ENCODE measurements at places on chromosomes 6 and 20.

DNA sequence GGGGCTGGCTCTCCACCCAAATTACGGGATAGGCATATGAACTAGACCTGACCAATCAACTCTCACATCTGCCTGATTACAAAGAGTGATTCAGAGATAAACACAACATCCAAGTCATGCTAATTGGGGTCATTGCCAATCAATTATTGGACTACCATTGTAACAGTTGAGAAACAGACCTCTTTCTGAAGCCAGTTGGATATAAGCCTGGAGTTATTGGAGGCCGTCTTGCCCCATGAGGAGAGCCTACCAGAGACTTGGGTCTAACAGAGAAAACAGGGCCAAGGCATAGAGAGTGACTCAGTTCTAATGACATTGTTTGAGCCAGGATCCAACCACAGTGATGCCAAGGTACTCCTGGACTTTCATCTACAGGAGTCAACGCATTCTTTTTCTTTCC, 39.4 kb upstream of the HIVEP2 start:
- DNase-seq: no peak

GRCh38 chr6:18025596-18025995, 38.2 kb upstream of the KIF13A start:
- DNase-seq: no peak

- DNase-seq: no peak
Measured at GRCh38 chr6:166679566-166679965, 52.5 kb upstream of the RPS6KA2 start.

DNA sequence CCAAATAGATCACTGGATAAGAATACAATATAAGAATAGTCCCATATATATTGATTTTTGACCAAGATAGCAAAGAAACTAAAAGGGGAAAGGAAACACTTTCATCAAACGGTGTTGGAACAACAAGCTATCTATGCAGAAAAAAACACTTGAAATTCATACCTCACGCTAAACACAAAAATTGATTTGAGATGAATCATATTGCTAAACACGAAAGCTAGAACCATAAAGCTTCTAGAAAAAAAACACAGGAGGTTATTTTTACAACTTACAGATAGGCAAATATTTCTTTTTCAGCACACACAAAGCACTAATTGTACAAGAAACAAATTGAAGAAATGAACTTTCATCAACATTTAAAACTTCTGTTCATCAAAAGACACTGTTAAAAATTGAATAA, 36.7 kb upstream of the TMEM14A start:
- no peak for DNase-seq

DNA sequence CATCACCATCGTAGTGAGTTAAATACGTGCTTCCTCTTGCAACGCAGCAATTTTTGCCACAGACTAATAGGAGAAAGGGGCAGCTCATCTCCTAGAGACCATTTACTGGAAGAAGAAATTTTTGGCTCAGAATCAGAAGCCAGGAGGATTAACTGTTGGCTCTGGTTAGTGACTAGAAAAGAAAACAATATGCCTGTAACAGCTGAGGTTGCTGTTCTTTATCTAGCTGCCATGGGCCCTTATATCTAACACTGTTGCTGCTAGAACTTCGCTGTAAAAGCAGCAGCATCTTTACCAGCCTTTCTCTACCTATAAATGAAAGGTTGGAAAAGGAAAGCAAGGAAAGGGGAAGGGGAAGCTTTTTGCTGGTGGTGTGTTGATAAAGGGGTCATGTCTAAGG, 65.9 kb downstream of the FAM135A start:
- DNase-seq: no peak

GRCh38 chr20:15842872-15843271, 730.4 kb downstream of the KIF16B start:
- DNase-seq: no peak

GRCh38 chr20:10513931-10514575, 78.9 kb downstream of the SLX4IP start:
- DNase-seq: no peak

- no peak for DNase-seq
Measured at GRCh38 chr6:18388942-18389341, 1.8 kb downstream of the RNF144B start.

- no peak for DNase-seq
Measured at GRCh38 chr6:140537834-140538705, 1163.6 kb upstream of the CITED2 start.

GRCh38 chr6:53309901-53310300, 38.8 kb downstream of the ELOVL5 start:
- DNase-seq: no peak

GRCh38 chr6:144149558-144149893, 791 bp upstream of the STX11 start:
- no peak for DNase-seq

- no peak for DNase-seq
Measured at GRCh38 chr6:14108571-14109410, 8.8 kb upstream of the CD83 start.

DNA sequence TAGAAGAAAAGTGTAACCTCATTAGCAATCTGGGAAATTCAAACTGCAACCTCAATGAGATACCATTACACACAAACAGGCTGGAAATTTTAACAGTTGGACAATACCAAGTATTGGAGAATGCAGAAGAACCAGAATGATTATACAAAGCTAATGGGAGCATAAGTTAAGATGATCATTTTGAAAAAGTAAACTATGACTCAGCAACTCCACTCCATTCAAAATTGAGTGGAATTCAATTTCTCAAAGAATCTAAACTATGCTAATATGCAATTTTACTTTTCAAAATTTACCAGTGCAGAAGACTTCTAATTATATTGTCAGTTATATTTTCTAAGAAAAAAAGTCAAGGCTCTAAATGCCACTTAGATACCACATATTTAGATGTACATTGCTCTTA, 17.2 kb downstream of the GPLD1 start:
- no peak for DNase-seq

- DNase-seq: no peak
Measured at GRCh38 chr6:31878726-31879125, at the start of gene SLC44A4. Gene SLC44A4, minus strand, starts transcription at chr6:31878997. Its CDS starts 17 bp downstream, at chr6:31878980.

- DNase-seq: no peak
Measured at GRCh38 chr20:32191422-32191821, 16.1 kb downstream of the PLAGL2 start.

- no peak for DNase-seq
Measured at GRCh38 chr6:67160820-67161219, 1453.8 kb upstream of the EYS start.

- DNase-seq: no peak
Measured at GRCh38 chr6:85574932-85575598, 18.6 kb downstream of the SNX14 start.

DNA sequence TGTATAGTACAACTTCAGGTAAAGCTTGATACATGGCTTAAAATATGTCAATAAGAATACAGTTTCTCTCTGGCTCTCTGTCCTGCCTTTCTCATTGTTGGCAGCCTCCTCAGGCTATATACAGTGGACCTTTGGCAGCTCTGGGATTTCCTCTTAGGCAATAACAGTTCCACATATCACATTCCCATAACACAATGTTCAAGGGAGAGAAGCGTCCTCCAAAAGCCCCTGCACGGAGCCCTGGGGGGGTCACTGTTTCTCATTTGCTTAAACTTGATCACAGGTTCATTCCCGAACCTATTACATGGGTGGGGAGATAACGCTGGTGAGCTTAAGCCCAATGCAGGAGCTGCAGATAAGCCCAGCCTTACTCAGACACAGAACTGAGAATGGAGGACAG, 4.4 kb upstream of the FLRT3 start:
- DNase-seq: no peak

DNA sequence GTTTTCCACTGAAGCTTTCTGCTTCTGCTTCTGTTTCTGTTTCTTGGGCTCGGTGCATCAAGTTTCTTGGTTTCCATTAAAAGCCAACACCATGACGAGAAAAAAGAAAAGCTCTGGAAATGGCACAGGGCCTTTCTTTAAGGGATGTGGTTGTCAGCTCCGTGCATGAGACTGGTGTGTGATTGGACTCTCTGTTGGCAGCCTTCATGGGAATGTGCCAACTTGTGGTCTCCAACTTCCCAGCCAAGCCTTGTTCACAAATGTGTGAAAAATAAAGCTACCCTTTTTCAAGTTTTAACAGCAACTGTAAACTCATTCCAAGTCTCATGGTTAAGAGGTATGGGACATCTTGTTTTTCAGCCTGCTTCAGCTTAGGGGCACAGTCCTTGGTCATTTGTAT, 68.7 kb upstream of the CST7 start:
- DNase-seq: no peak

GRCh38 chr6:21200134-21200870, 393.2 kb upstream of the SOX4 start:
- DNase-seq: no peak

- DNase-seq: no peak
Measured at GRCh38 chr6:149265945-149266344, 51.6 kb upstream of the TAB2 start.

DNA sequence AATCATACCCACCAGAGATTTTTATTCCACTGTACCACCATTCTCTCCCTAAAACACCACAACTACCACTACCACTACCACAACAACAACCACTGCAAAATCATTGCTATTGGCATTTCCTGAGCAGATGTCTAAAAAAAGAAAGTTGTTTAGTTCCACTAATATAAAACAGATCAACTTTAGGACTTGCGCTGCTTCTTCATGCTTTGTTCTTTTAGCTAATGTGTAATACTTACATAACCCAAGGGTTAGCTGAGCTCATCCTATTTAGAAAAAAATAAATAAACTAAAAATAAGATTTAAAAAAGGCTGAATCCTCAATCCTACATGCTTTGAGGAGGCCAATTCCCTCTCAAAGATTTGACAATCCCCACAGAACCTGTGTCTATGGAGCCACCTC, 11.4 kb downstream of the IYD start:
- no peak for DNase-seq

DNA sequence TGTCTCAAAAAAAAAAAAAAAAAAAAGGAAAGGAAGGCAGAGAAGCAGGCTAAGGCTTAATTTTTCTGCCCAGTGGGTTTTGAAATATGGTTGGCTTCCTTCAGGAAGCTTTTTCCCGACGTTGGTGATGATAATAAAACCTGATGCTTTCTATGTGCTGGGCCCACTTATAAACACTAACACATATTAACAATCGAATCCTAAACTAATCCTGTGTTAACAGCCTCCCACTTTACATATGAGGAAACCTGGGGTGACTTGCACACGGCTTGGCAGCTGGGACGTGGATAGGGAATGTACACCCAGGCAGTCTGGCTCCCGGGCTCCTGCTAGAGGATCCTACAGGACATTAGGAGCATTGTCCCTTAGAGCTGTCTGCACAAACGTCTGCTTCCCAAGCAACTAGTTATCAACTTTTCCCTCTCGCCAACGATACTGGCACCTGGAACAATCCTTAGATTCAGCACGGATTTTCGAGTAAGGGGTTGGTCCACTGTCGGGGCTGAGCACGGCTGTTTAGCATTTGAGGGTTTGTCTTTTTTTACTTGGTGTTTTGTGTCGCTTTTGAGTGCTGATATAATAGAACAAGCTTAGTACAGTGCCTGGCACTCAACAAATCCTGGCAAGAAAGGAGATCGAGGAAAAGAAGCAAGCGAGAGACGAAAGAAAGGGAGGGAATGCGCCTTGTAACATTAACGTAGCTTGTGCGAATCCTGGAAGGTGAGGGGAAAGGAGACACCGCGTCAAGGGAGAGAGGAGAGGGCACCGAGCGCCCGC, 622 bp upstream of the KIZ start:
- DNase-seq: no peak

DNA sequence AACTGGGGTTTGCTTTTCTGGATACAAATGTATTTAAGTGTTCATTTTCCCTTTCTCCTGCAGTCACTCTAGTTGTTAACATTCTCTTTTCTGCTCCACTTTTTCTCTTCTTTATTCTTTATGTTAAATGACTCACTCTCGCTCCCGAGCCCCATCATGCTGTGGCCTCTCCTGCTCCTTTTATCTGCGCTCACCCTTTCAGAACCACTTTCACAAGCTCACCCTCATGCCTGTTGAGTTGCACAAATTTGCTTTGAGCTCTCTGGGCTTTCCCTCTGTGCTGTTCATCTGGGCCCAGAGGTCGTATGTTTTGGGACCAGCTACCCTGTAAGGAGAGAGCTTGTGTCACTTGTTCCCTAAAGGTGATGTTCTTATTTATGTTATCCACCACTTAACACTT, 98.1 kb upstream of the ASCC3 start:
- no peak for DNase-seq

DNA sequence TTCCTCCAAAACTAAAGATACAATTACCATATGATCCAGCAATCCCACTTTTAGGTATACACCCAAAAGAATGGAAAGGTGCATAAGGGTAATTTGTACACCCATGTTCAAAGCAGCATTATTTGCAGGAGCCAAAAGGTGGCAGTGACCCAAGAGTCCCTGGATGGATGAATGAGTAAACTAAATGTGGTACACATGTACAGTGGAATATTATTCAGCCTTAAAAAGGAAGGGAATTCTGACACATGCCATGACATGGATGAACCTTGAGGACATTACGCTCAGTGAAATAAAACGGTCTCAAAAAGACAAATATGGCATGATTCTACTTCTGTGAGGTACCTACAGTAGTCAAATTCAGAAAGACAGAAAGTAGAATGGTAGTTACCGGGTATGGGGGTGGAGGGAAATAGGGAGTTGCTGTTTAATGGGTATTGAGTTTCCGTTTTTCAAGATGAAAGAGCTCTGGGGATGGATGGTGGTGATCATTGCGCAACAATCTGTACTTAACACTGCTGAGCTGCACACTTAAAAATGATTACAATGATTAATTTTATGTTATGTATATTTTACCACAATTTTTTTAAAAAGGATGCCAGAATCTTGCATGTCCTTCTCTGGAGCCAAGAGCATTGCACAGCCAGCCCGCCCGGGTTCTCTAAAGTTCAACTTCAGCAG, 518.9 kb upstream of the JARID2 start:
- no peak for DNase-seq

- DNase-seq: no peak
Measured at GRCh38 chr6:31680226-31681134, at the start of gene LY6G5C. Gene LY6G5C, minus strand, starts transcription at chr6:31681067. Its CDS starts 694 bp downstream, at chr6:31680373.

- no peak for DNase-seq
Measured at GRCh38 chr6:3135668-3136291, 17.3 kb downstream of the BPHL start.

DNA sequence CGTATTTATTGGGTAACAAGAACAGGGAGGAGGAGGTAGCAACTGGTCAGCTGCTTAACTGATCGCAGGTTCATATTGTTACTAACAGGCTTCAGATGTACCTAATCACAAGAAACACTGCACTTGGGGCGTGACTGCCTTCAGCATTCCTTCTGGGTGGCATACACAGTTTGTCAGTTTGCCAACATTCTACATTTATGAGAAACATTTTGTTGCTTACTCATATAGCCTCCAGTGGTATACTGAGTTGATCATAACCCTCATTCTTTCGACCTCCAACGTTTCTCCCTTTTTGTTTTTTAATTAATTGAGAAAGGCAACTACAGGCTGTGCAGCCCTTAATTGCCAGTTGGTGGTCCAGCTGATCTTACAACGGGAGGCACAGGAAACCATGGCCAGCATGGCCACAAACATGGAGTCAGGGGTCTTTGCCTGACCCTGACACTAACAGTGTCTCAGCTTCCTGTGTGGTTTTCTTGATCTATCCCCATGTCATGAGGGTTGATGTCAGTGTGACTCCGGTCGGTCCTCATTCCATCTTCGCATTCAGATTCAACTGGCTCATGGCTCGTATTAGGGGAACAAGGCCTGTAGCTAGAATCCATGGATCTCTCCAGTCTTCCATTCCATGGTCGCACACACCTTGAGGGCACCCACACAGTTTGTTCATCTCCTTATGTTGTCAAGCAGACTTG, 9.4 kb downstream of the EPB41L2 start:
- DNase-seq: no peak
